Stimulated activated CD8-positive, alpha-beta memory T cell treated with anti-CD3 and anti-CD28 coated beads, Interleukin-4, amount 100 ng/mL, for 1 hour (primary cell): ENCODE measurements at places on chromosomes 1 and 21.

GRCh38 chr21:29349702-29350101, 51.0 kb downstream of the BACH1 start:
- no peak for DNase-seq

GRCh38 chr1:203465146-203465798, 10.3 kb upstream of the PRELP start:
- DNase-seq: no peak

DNA sequence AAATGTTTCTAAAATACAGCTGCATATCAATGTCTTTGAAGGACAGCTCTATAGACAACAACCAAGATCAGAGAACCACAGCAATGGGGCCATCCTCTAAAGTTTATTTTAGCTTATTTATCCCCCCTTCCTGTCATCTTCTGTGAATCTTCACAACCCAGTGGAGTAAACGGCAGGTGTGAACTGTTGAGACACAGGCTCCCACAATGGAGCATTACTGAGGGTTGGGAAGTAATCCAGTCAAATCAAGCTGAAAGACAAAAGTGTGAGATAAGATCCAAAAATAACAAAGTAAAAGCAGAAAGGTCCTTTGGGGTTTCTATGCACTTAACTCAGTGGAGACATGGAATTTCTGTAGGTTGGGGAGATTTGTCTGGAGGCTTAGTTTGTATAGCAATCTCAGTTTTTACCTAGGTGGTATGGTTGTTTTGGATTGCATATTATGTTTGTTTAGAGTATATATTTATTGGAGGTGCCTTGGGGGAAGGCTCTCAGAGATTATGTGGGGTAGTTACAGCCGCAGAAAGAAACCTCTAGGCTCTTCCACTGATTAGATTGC, 286.9 kb upstream of the ADGRL2 start:
- DNase-seq: no peak

DNA sequence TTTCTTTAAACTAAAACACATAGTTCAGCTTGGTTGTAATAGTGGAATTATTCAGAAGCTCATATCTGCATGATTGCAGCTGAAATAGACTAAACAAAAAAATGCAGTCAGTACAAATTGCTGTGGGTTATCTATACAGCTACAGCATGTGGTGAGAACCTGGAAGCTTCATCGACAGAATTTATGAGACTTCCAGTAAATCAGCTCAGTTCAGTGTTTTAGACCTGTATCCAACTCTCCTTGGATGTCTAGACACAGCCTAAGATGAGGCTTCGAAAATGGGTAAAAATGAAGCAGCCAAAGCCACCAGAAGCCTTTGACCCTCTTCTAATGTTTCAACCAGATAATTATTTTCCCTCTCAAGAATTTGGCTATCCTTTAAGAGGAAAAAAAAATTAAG, 127.1 kb upstream of the C1orf105 start:
- no peak for DNase-seq

DNA sequence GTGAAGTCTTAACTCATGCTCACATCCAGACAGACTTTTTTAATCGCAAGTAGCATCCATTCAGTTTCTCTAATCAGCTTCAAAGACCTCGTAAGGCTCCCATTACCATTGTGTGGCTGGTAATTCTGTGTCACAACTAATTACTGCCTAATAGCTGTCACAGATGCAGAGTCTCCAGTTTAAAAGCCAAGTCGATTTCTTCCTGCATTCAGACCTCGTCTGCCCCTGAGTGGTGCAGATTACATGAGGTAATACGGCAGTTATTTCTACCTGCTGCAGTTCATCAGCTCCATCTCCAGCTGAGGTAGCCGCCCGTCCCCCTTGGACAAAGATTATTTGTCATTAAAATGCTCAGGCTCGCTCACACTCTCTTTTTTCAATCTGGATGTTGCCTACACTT, 34.4 kb upstream of the OLIG2 start:
- no peak for DNase-seq

DNA sequence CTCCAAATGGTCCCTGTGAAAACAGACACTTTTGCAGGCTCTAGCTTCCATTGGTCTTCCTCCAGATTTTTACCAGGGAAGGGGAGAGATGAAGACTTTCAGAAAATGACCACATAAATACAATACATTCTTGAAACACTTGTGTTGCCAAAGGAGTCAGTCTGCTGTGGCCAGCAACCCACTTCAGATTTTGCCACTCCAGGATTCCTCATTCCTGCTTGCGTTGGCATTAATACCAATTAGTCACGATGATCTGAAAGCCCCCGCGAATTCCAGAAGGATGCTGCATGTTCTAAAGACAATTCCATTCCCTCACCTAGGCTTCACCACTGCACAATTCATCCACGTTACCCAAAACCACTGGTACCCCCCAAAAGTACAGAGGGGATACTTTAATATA, 7.9 kb upstream of the BACE2 start:
- DNase-seq: no peak

GRCh38 chr21:38303300-38303699, 46.5 kb downstream of the KCNJ15 start:
- DNase-seq: no peak

GRCh38 chr1:186302381-186302920, 72.6 kb downstream of the TPR start:
- DNase-seq: no peak

DNA sequence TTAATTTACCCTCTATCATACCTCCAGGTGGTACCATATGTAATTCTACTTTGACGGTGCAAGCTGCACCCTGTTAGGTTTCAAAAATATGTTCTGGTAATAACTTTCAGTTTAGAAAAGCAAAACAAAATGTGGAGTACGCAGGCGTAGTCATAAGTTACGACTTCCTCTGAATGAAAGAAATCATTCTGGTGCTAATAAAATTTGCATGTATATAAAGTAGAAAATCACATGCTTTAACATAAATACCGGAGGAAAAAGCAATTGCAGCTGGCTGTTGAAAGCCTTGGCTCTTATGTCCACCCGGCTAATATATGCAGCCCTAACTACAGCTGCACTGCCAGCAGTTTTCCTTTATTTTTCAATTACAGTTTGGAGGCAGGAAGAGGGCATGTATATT, 65.2 kb upstream of the TMPRSS15 start:
- no peak for DNase-seq

DNA sequence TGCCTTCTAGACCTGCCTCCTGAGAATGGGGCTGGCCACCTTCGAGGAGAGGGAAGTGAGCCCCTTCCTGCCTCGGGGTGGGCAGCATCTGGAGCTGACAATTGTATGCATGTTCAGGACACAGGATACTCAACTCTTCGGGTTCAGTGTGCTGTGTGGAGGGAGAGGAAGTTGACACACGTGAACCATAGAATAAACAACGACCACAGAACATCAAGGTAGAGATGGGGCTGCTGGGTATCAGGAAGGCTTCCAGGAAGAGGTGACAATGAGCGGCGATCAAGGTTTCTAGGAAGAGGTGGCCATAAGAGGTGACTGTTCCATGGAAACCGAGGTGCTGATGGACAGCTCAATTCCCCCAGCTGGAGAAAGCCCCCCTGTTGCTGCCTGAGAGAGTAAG, 22.0 kb downstream of the UBIAD1 start:
- no peak for DNase-seq

DNA sequence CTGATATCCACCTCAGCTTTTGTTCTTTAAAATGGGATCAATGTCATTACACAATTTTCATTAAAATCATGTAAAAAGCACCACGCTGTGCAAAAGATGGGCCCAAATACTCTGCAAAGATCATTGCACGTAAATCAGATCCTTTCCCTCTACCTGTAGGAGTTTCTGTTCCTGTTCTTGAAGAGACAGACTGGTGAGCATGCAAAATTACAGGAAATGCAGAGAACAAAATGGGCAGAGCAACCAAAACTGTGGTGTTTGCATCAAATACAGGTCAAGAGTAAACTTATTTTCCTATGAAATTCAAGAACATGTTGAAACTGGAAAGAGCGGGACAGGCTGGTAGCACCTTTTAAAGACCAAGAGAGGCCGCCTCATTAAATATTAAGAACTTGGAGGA, 294.9 kb upstream of the ADGRL2 start:
- DNase-seq: no peak

DNA sequence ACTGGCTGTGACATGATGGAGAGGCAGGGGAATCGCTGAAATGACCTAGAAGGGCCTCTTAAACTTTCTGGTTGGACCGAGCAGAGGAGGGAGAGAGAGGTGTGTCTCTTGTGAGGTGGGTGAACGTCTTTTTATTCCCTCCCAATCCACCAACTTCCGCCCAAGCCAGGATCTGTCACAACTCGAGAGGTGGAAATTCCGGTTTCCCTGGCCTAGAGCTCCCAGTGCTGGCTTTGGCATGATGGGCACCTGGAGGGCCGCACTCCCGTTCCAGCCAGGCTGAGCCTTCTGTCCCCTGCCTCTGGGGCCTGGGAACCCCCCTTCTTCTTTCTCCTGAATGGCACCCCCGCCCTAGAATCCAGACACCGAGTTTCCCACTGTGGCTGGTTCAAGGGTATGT, at the start of gene SEMA4A:
TSS of gene SEMA4A (plus strand) at position 224 of the 400 bp plus-strand sequence. CDS start 994 bp downstream, outside the sequence.
- no peak for DNase-seq

GRCh38 chr1:88697503-88697902, 13.4 kb downstream of the PKN2 start:
- DNase-seq: no peak

- no peak for DNase-seq
These were observed 41.8 kb downstream of the ZNF281 start for GRCh38 chr1:200367841-200368534.

DNA sequence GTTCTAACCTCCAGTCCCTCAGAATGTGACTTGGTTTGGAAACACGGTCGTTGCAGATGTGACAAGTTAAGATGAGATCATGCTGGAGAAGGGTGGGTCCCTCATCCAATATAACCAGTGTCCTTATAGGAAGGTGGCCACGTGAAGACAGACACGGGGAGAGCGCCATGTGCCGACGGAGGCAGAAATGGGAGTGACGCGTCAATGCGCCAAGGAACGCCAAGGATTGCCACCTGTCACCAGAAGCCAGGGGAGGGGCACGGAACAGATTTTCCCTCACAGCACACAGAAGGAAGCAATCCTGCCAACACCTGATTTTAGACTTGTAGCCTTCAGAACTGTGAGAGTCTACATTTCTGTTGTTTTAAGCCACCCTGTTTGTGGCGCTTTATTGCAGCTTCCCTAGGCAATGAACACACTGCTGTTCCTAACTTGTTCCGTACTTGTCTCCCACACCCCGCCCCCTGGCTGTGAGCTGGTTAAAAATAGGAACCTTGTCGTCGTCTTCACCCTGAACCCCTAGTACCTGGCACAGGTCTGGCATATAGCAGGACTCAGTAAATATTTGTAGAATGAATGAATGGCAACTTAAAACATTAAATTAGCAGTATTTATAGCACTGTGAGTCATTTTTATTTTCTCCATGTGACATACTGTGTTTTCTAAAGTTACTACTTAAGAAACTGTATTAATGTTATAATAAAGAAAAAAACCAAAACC, 14.2 kb downstream of the RIMS3 start:
- no peak for DNase-seq

DNA sequence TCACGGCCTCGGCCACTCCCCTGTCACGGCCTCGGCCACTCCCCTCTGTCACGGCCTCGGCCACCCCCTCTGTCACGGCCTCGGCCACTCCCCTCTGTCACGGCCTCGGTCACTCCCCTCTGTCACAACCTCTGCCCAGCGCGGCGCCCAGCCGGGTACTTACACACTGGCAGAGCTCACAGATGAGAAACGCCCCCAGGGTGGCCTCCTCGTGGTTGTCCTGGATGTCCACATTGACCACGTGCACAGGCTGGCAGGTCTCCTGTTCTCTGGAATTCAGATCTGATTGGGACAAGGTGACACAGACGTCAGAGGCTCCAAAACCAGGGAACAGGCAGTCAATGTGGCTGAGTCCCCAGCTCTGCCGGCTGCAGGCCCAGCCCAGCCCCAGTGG, 3.3 kb upstream of the TMEM240 start:
- no peak for DNase-seq

GRCh38 chr1:30258876-30259275, 464.5 kb downstream of the MATN1 start:
- DNase-seq: no peak

DNA sequence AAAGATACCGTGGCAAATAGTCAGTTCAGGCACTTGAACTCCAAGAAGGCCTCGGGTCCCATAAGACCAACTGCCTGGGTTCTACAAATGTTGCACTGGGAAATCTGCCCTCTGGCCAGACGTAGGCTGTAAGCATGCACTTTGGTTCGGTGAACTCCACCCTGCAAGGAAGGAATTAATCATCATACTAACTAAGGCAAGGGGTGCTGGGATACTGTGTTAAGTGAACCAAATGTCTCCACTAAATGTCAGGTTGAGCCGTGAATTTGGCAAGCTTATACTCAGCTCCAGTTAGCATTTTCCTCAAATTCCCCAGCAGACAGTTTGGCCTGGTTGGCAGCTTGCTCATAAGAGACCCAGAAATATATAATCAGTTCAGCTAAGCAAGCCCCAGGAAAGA, 385.9 kb downstream of the GPATCH2 start:
- no peak for DNase-seq

DNA sequence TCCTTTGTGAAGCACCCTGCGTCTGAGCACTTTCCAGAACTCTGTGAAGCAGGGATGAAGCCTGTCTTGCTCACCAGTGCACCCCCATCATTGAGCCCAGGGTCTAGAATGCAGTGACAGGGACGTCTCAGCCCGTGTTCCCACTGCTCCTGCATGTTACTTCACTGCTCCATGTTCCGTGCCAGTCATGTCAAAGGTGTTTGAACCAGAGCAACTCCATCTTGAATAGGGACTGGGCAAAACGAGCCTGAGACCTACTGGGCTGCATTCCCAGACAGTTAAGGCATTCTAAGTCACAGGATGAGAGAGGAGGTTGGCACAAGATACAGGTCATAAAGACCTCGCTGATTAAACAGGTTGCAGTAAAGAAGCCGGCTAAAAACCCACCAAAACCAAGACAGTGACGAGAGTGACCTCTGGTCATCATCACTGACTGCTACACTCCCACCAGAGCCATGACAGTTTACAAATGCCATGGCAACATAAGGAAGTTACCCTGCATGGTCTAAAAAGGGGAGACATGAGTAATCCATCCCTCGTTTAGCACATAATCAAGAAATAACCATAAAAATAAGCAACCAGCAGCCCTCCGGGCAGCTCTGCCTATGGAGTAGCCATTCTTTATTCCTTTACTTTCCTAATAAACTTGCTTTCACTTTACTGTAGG, 63.2 kb downstream of the SDC3 start:
- DNase-seq: no peak

DNA sequence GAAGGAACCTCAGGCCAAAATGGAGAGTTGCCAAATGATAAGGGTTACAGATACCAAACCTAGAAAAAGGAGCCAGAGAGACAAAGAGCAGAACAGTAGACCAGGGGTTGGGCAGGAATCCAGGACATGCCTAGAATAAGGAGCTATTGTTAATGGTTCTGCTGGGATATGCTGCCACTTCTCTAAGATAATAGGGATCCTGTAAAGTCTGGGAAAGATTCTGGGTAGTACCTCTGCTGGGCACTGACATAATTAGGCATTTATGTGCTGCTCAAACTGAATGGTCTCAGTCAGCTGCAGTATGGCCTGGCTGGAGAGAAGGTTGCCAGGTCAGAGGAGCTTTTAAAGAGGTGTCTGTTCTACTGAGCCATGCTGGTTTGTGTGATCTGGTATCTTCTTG, 19.9 kb upstream of the NRIP1 start:
- DNase-seq: no peak

GRCh38 chr21:31022306-31022705, 16.0 kb downstream of the KRTAP19-8 start:
- no peak for DNase-seq
